SJSA1 (cell line): ENCODE measurements at places on chromosomes 7 and 10. TPM values are rescaled to one million over a fixed set of nuclear protein-coding genes. Genes with fewer than 3 reads are reported as not detected.

Gene CPN1
- not detected in 2 replicates for total RNA-seq

DNA sequence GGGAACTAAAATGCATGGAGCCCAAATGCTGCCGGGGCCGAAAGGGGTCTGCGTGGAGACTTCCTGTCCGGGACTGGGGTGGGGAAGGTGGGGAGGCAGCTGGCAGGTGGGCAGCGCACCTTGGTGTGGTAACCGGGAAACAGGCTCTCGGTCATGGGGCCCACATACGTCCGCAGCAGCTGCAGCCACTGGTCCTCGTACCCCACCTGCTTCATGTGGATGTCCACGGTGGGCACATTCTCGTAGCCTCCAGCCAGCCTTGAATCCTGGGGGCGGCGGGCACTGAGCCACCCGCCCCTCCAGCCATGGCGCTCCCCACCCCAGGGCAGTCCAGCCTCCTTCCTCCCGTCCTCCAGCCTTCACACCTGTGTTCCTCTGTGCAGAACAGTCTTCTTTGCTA, 6.6 kb upstream of the MOGAT3 start:
- no peak for DNase-seq

GRCh38 chr10:88791924-88792323, 10.6 kb upstream of the LIPM start:
- peak; percentile 11 for DNase-seq

DNA sequence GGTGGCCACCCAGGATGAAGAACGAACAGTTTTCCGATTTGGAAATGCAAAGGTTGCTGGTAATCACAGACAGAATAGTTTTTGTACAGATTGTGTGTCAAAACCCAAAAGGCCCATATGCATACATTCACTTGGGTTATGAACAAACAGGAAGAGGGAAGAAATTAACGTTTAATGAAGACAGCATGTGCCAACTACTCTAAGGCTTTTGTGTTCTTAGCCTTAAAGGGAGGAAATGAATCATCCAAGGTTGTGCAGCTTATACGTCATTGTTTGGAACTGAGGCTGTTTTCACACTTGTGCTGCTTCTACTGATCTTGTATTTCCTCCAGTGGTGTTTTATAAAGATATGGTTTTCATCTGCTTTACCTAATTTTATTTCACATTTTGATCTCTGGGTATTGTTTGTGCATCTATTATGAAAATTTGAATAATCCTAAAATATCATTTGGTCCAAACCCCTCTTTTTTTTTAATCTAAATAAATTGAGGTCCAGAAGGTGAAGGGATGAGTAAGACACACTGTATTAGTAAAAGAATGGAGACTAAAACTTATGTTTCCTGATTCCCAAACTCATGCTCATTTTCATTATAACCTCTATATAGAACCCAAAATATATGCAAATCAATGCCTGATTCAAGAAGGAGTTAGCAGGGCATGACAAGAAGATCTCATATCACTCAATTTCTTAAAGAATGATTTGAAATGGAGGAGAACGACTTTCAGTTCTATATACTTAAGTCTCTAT, 373.1 kb downstream of the THSD7A start:
- peak; percentile 39 for DNase-seq

Gene GPNMB
- 0.75 and 1.1 TPM in 2 replicates for total RNA-seq

Gene TMEM130
- total RNA-seq, result 0.72 and 1.1 TPM in 2 replicates

DNA sequence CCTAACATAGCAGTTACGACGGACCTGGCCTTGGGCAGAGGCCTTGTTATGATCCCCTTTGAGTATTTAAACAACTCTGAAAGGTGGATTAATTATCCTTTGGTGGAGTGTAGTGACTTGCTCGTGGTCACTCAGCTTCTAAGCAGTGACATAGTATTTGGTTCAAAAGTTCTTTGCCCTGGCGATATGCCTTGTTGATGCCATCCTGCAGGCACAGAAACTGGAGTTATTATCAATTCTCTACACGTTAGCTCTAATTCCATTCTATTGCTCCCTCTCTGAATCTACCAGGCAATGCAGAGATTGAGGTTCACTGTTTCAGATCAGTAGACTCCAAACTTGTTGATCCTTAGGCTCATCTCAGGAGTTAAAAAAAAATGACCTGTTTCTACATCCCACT, 32.5 kb upstream of the ELMO1 start:
- no peak for DNase-seq

Gene RASA4B
- 4.0 and 9.5 TPM in 2 replicates for total RNA-seq

- no peak for DNase-seq
Measured at GRCh38 chr10:49387071-49387470, 8.8 kb downstream of the DRGX start.

GRCh38 chr10:95133016-95133752, 60.9 kb upstream of the ACSM6 start:
- DNase-seq, result peak; percentile 87

Gene OR6V1
- not detected in 2 replicates for total RNA-seq

Gene CRYGN
- total RNA-seq, result not detected in 2 replicates

DNA sequence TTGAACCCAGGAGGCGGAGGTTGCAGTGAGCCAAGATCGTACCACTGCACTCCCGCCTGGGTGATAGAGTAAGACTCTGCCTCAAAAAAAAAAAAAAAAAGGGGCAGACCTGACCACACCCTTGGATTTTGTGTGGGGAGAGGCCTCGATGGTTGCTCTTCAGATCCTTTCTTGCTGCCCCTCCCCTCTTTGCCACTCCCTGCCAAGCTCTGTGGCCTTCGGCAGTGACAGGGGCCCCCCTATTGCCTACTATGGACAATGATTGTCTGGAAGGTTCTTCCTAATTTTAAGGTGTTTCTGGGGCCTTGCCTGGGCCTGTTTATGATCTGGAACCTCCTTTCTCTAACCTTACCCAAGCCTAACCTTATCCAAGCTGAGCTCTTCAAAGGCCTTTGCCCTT, 795 bp downstream of the PRF1 start:
- no peak for DNase-seq
